Head of caudate nucleus (tissue), 42 donors: ENCODE measurements at places on chromosomes 5 and 9.

- DNase-seq = no peak
Measured at GRCh38 chr5:107680099-107680498, 9.4 kb upstream of the EFNA5 start.

DNA sequence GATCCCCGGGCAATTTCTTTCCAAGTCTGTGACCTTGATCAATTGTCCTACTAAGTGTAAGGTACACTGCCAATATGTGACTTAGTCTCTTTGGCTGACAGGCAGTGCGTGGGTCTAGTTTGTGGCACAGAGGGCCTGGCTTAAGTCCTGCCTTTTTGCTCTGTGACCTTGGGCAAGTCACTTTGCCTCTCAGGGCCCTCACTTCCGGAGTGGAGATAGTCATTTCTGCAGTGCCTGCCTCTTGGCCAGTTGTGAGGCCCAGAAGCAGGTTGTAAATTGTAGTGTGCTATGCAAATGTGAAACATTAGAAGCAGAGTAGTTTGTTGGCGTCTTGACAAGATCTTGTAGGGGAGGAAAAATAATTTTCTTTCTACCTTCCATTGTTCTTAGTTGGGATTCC is 39.0 kb downstream of the KIF4B start:
- DNase-seq = no peak

- no peak for DNase-seq
Measured at GRCh38 chr5:79481574-79481973, 32.4 kb downstream of the HOMER1 start.

- DNase-seq = peak; percentile 6
Measured at GRCh38 chr5:141915881-141916336, 7.8 kb upstream of the DELE1 start.

DNA sequence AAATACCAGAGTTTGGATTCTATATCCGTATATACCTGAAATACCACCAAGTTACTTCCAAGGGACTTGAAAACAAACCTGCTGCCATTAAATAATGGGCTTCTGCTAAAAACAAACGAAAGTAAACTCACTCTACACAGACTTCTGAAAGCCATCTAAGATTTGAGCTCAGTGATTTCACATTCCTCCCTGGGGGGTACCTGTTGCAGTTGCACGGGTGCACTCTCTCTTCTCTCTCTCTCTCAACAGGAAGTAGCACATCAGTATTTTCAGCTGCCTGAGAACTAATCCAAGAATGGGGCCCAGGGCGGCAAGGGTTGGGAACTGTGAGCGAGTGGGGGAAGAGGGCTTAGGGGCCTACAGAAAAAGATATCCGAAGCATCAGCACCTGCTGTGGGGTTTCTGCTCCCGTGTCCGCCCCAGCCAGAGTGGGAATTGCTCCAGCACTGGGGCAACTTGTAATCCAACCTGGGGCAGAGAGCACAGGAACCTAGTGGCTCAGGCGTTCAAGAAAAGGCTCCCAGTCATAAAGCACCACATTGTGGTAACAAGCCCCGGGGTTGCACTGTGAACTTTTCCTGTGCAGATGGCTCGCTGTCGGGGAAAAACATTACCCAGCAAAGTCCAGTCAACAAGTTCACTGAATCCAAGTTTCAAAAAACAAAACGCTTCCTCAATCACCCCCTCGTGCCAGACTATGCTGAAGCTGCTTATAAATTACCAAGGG is 99.8 kb downstream of the EFNA5 start:
- DNase-seq = no peak

DNA sequence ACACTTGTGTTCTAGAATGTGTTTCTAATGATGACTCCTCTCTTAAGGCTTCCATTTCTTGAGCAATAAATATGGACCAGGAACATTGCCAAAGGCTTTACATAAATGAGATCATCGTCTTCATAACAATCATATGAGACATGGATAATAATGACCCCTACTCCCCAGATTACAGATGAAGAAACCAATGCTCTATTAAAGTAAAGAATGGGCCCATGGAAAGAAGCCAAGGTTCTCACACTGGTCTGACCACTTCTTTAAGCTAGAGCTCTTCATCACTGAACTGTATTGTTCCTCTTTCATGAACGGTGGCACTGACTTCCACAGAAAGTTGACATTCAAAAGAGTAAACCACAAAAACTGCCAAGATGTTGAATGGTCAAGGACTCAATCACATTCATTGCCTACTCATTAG is 65.3 kb downstream of the MARCHF3 start:
- DNase-seq = no peak

DNA sequence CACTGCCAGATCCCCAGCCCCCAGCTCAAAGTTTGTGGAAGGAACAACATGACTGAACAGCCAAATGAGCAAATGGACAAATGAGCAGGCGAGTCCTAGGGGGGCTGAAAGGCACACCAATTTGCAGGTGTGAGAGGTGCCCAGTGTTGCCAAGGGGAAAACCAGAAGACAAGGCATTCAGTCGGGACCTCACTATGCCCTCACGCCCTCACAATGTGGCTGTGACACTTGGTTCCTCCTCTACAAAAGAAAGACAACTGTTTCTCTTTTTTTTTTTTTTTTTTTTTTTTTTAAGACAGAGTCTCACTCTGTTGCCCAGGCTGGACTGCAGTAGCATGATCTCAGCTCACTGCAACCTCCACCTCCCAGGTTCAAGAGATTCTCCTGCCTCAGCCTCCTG is 28.0 kb downstream of the TNIP1 start:
- DNase-seq = no peak

GRCh38 chr5:106374956-106375355 is 1295.8 kb downstream of the EFNA5 start:
- DNase-seq = no peak

- no peak for DNase-seq
Measured at GRCh38 chr5:67221487-67222242, 25.1 kb upstream of the CD180 start.

DNA sequence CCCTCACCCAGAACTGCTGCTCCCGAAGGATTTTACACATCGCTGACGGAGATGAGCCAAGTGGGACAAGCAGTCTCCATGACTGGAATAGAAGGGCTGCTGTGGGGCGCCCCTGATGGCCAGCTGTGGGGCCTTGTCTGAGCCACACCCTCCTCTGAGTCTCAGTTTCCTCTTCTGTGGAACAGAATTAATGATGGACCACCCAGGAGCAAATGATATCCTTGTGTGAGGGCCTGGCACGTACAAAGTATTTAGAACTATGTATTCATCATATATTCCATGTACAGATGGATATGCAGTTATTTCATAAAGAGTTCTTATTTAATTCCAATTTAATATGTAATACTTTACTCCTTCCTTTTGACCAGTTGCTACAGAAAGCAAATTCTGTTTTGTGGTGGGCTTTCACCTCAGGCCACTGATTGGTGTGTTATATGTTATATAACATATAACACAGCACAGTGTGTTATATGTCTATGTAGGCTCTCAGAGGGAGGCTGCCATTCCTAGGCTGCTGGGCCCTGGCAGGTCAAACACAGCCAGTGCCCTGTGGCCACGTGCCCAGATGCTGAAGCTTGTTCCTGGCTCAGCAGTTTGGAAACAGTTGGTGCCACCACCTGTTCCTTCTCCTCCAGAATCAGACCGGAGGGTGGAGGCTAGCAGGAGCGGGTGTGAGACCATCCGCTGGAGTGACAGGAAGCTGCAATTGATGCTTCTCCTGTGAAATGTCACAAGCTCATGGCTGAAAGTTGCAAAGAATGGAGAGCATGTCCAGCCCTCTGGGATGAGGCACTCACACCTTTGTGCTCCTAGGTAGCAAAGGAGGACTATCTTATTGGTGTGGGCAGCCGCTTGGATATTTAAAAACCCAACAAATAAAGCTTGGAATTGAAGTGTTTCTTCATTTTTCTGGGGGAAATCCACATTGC is 4.4 kb upstream of the FGD3 start:
- no peak for DNase-seq

- DNase-seq = no peak
Measured at GRCh38 chr5:1876660-1877064, 6.1 kb downstream of the IRX4 start.

DNA sequence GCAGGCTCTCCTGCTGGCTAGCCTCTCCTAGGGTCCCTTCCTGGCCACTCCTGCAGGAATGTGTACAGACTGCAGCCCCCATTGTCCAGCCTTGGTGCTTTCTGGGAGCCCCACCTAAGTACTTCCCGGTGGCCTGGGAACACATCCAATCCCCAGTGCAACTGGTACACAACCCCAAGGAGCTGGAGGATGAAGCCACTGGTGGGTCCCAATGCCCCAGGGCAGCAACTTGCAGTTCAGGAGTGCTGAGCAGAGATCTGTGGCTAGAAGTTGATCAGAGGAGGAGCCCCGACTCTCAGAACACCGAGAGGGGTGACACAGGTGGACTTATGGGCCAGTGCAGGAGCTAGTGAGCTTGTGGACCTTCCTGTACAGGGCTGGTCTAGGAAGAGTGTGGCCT is 1093.7 kb upstream of the ACO1 start:
- no peak for DNase-seq

- DNase-seq = no peak
Measured at GRCh38 chr5:126358525-126358924, 64.7 kb upstream of the GRAMD2B start.

- DNase-seq = no peak
Measured at GRCh38 chr5:139619861-139620260, 28.3 kb upstream of the CXXC5 start.

DNA sequence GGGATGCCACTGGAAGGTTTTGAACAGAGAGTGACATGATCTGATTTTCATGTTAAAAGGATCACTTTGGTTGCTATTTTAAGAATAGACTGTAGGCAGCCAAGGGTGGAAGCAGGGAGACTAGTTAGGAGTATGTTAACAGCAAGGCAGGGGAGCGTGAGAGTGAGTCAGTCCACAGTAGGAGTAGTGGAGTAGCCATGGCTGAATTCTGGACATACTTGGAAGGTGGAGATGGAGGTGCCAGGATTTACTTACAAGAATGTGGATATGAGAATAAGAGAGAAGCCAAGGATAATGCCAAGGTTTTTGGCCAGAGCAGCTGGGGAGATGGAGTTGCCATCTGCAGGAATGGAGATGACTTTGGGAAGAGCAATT is 118.8 kb downstream of the GALNT10 start:
- peak; percentile 41 for DNase-seq

- DNase-seq = no peak
Measured at GRCh38 chr9:121881920-121882500, 211.1 kb downstream of the TTLL11 start.

GRCh38 chr5:147442224-147442623 is 67.6 kb downstream of the DPYSL3 start:
- DNase-seq = no peak

DNA sequence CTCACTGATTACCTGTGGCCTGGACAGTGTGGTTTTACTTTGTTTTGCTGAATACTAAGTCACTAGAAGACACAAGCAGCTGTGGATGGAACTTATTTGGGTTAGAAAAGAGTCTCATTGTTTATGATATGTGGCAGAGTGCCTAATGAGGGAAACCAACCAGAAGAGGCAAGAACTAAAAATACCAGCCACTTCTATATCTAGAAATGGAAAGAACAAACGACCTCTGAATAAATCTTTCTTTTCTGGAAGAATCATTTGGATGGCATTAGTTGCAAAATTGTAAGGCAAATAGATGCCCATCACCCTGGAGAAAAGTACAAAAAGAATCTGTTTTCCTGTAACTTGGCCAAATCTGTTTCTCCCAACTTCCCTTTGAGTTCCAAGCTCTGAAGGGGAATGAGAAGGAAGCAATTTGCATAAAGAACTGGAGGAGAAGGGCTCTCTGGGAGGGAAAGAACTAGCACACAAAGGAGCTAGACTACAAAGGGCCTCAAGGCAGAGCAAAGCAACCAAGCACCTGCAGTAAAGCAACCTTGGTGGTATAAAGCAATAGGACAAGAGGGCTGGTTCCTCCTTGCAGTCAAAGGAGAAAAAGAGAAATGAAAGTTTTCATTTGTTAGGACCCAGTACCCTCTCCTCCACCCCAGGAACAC is 455.4 kb downstream of the CAAP1 start:
- no peak for DNase-seq

DNA sequence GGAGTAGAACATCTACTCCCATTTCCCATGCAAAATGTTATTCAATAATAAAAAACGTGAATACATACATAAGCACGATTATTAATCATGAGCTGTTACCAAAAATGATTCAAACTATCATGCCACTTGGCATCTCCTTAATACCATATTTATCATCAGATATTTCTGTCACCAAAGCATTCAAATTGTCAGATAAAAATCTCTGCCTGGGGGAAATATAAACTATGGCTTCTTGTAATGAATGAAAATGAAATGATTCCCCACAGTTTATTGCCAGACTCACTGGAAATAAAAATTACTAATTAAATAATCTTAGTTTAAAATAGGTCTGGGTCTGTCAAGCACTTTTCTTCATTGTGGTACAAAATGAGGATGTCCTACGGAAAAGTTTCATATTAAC is 265.4 kb downstream of the EDIL3 start:
- DNase-seq = no peak

DNA sequence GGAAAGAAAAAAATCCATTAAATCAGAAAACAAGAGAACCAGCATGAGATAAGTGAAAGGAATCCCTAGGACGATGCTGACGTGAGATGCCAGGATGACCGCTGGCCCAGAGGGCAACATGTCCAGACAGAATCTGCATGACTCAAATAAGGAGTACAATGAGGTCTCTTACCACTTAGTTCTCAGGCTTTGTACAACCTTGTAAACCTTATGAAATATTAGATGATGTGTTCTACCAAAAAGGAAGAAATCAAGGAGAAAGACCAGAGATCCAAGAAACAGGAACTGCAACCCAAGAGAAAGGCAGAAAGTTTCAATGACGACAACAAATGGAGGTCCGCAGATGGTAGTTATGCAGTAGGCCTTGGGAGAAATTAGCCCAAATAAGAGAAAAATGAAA is 2.8 kb upstream of the GPR150 start:
- DNase-seq = no peak

DNA sequence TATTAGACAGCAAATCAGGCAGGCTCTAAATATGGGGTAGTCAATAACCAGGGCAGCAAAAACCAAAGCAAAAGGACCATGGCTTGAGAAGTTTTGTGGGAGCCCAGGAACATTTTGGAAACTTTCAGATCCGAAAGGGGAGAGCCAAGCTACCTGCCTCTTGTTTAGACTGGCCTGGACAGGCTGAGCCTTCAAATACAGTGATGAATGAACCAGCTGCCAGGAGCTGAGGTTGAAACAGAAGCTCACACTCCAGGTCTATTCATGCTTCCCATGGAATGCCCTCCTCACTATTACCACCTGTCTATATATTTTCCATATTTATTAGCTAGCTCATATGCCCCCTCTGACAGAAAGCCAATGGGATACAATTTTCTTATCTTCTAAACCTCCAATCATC is 150.8 kb upstream of the SLC44A1 start:
- DNase-seq = no peak

GRCh38 chr9:27633764-27634163 is 60.5 kb upstream of the C9orf72 start:
- DNase-seq = no peak

- DNase-seq = no peak
Measured at GRCh38 chr9:131420980-131421624, 27.2 kb downstream of the PRRC2B start.

GRCh38 chr9:75235632-75236031 is 147.3 kb downstream of the OSTF1 start:
- DNase-seq = no peak

- no peak for DNase-seq
Measured at GRCh38 chr9:135103001-135103446, 15.6 kb downstream of the OLFM1 start.

- no peak for DNase-seq
Measured at GRCh38 chr5:106634375-106634774, 1036.4 kb downstream of the EFNA5 start.
